Muscle of leg (tissue), 16 donors: ENCODE measurements at places on chromosomes 6 and 20.

GRCh38 chr20:61253264-61253639 is 1.2 kb downstream of the CDH4 start:
- DNase-seq = peak; percentile 33

DNA sequence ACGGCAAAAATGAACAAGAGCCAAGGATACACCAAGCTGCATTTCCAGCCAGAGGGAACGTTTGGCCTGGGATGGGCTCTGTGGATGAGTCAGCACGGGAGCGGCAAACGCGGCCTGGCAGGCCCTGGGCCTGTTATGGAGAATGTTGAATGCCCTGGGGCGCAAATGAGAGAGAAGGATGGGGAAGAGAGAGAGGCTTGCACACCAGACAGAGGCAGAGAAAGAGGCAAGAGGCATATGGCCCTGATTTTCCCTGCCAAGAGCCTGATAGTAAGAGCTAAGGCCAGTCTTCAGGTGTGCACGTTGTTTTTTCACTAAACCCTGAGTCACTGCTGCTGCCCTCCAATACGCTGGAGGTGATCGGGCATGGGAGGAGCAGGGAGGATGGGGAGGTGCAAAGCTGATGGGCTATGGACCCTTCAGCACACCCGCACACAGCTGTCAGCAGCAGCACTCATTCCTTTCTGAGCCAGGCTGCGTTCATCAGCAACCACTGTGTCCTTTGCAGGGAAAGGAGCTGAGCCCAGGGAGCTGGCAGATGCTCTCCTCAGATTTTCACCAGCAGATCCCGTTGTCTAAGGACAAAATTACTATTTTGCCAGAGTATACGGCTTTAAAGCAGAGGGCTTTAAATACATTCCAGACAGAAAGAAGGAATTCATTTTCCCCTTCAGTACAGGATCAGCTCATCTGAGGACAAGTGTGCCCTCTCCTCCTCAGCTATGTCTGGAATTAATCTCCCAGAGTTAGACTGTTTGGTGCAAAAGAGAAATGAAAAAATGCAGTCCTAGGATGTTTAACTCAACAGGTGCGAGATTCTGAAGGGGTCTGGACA is 61.7 kb upstream of the SLC22A23 start:
- DNase-seq = peak; percentile 39

DNA sequence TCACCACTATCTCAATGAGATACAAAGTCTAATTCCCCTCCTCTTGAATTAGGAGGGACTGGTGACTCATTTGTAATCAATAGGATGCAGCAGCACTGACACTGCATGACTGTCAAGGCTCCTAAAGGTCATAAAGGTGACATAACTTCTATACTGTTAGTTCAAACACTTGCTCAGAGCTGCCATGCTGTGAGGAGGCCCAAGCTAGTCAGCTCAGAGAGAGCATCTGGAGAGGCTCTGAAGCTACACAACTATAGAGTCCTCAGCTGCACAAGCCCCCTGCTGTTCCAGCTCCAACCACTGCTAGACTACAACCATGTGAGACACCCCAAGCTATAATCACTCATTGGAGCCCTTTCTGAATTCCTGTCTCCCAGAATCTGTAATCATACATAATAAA is 17.0 kb upstream of the HEY2 start:
- no peak for DNase-seq

DNA sequence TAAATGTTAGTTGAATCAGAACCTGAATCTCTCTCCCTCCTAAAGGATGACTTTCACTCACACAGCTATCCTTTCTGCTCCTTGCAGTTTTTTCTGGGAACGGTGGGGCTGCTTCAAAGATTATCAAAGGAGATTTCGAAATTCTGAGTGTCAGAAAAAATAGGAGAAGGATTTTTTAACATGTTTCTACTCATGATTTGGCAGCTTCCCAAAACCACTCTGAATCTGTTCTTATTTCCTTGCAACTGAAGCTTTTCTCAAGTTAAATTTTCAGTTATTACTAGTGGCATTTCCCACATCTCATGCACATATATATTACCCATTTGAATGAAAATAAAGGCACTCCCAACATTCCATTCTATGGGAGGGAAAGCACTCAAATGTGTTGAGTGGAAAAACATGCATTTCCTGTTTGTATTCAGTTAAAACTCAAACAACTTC is 123.6 kb downstream of the LCA5 start:
- DNase-seq = peak; percentile 49

DNA sequence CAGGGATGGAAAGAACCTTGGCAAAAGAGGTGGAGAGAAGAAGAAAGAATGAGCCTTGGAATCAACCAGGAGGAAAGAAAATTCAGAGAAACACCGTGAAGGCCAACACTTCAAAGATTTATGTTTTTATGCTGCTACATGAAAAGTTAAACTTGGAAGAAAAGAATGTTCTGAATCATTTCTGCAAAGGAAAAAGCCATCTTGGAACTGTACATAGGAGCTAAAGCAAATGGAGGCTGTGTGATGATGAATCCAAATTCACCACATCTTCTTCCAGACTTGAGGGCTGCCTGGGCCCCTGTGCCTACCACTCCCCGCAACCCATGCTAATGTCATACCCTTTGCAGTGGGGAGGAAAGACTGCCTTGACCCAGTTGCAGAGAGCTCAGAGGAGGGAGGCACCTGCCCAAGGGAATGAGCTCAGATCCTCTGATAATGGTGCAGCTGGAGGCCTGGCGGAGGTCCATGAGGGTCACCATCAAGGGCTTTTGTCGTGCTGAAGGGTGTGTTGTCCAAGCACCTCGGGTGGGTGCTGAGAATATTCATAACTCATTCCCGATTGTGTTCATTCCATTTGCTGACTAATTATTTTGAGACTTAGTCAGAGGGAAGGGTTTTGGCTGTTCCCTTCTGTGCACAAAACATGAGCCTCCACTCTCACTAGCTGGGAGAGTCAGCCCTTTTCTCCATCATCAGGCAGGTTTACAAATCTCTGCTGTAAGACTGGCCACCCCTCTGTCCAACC is 245.8 kb upstream of the JAG1 start:
- peak; percentile 19 for DNase-seq
